ENCODE measurements at places on chromosomes 4 and X.
A peak's percentile ranks its signal among the peaks of the same experiment; 100 is the strongest.

GRCh38 chr4:152290366-152290921 is 245.4 kb downstream of the FBXW7 start:
- DNase-seq = no peak

DNA sequence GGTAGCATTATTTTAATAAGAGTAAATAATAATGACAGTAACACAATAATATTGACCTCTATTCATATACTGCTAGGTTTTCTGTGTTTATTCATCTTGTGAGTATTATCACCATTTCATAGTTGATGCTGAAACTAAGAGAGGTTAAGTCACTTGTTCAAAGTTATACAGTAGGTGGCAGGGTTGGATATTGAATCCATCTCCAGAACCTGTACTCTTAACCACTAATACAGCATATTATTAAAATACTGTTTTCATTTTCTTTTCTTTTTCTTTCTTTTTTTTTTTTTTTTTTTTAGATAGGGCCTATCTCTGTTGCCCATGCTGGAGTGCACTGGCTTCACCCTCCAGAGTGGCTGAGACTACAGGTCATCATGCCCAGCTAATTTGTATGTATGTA is 7.1 kb upstream of the ELF2 start:
- DNase-seq = no peak

DNA sequence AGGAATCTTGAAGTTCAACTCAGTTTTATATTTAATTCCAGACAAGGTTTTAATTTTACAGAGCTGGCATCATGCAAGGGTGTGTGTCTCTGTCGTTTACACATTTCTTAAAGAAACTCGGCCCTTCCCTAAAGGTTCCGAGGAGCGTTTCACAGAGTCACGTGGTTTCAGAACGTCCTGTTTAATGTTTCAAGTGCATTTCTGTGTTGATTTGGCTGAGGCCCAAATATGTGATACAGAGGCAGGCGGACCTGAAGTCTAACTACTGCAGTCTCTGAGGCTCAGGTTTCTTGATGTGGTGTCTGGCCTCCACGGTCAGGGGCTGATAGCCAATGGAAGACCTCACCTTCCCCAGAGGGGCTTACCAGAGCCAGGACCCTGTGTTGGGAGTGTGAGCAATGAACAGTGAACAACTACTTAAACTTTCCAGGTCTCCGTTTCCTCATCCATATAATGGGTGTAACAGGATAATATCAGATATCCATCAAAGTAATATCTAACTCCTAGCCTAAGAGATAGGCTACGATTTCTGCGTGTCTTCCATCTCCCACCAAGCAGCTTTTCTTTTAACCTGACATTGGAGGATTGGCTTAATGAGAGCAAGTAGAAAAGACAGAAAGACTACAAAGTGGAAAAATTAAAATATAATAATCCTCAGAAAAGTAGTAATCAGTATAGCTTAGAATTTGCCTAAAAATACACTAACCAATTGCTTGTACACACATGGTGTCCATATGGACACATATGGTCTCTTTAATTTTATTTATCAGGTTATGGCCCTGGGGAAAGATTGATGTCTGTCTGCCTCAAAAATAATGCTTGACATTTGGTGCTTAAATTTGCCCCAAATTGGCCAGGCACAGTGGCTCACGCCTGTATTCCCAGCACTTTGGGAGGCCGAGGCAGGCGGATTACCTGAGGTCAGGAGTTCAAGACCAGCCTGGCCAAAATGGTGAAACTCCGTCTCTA is 50.0 kb upstream of the TRIM2 start:
- DNase-seq = no peak

DNA sequence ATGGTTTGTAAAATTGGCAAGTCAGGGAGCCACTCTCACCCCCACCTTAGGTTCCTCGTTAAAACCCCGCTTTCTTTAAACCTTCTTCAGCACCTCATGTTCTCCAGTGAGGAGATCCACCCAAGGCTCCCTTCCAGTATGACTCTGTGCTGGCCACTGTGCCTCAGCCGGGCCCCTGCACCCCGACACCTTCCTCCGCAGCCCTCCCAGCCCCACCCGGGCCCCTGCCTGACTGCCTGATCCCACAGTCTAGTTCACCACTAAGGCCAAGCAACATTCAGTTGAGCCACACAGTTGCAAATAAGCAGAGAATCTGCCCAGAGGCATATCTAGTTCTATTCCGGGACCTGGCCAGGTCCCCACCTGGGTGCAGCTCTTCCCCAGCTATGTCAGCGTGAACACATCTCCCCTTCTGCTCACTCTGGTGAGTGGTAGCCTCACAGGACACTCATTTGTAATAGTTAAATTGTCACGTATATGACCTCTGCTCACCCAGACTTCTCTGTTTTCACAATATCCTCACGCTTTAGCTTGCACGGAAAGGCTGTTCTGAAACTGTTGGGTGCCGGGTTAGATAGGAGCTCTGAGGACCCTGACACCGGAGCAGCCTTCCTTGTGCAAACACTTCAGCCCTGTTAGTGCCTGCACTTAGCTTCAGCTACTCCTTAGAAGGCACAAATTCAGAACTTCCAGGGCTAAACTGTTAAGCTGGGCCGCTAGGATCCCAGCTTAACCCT is 146.8 kb downstream of the DCTD start:
- DNase-seq = peak; percentile 76

- DNase-seq = no peak
These were observed 19.7 kb downstream of the QDPR start for GRCh38 chr4:17492058-17492741.

DNA sequence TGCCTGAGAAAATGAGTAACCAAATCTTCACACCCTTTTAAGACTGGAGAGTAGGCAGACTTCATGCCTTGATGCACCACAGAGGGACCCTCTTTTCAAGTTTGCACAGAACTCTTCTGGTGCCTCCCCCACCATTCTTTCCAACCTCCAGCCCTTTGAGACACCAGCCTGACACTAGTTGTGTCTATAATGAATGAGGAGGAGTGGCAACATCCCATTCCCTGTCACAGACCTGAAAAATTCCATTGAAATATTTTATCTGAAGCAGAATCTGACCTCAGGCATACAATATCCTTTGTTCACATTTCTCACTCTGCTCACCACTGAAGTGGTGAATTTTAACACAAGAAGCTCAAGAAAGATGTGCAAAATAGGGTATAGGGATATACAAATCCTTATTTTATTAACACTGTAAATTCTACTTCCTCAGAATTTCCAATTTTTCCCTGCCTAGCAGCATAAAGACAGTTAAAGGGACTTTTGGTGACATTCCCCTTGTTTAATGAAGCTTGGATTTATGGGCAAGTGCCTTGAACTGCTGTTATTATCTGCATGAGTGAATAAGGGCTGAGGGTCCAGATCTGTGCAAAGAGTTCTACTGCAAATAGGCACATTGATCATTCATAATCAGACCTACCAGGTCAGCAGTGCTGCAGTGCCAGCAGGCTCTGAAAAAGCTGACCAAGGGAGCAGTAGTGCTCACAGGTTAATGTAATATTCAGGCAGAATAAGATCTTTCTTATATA is 149.9 kb upstream of the PAQR3 start:
- no peak for DNase-seq

GRCh38 chr4:105433421-105433820 is 40.4 kb downstream of the PPA2 start:
- no peak for DNase-seq

DNA sequence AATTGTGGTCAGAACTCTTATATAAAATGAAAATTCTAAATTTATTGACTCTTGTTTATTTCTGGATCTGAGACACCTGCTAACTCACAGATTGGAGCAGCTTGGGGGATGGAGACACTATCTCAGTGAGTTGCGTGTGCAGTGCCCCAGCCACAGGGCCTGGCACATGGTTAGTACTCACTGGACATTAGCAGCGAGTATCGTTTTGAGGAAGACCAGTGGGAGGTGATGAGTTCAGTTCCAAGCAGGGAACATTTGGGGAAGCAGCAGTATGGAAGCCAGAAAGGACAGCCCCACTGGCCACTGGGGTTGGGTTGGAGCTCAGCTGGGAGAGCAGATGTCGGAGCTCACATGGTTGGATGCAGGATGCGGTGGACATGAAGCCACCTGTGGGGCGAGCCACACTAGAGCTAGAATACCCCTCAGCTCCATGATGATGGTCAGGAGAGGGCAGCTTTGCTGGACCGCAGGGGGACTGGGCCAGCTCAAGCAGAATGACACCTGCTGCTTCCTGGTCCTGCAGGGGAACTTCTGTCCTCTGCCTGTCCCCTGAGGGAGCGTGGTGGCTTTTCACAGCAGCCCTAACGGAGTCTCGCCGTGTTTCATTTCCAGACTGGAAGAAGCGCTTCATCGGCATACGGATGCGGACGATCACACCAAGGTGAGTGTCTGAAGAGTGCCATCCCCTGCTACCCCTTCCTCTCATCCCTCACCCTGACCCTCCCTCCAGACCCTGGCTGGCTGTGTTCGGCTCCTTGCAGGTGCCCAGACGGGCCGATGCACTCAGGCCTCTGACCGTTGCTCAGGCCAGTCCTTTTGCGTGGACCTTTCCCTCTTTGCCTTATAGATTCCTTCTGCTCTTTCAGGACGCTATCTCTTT is 32.5 kb downstream of the HTRA3 start:
- peak; percentile 16 for DNase-seq

GRCh38 chr4:128288689-128289106 is 1.1 kb upstream of the PGRMC2 start:
- no peak for DNase-seq

- no peak for DNase-seq
These were observed 94.5 kb downstream of the RS1 start for GRCh38 chrX:18577400-18577799.

DNA sequence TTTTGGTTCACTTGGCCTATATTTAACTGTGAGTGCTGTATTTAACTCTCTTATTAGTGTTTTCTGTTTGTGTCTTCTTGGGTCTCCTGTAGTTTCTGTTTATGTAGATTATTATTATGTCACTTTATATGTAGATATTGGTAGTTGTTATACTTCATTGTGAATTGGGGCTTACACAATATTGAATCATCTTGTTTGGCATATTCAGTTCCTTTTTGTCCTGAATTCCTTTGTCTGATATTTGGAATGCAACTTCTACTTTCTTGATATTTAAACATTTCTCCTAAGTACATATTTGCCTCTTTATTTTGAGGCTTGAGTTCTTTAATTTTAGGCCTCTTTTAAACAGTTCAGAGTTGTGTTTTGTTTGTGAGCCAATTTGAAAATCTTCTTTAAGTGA is 544.8 kb upstream of the ADGRL3 start:
- DNase-seq = no peak

DNA sequence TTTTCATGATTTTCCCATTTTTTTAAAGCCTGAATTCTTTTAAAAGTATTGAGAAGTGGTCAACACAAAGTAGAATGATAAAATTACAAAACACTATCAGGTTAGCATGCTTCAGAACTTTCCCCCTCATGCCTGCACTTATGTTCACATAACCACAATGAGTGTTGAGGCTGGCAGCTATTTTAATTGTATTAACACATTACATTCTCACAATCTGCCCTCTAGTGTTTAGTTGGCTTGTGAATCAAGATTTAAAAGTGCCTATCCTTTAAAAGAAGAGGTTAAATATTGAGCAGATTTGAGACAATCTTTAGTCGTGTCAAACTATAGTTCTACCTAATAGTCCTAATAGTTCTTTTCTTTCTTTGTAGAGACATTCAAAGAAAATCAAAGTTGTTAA is 93.6 kb upstream of the NAP1L5 start:
- DNase-seq = no peak

DNA sequence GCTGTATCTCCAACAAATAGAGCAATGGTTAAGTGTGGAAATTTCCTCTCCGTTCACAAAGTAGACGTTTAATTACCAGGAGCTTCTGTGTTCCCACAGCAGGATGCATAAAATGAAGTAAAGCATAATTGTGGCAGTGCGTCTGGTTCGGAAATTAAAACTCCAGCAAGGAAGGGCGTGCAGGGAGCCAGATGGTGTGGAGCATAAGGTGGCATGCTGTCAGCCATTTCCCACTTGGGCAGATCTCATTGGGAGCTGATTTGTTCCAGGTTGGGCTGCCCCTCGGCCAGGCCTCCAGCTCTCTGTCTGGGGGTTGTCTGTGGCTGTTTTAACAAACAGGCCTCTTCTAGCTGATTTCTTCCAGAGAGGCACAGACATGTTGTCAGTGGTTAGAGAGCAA is 182.1 kb upstream of the CLNK start:
- no peak for DNase-seq

DNA sequence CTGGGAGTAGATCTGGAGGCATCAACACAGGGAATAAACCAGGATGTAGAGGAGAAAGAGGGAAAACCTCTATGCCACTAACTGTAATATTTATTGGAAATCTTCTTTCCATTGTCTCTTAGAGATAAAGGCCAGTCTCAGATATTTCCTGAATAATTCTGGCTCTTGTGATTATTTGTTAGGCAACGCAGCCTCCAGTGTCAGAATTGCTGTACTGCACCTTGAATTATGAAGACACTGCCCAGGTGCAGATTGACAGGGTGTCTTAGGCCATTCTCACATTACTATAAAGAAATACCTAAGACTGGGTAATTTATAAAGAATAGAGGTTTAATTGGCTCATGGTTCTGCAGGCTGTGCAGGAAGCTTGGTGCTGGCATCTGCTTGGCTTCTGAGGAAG is 100.7 kb upstream of the ZDHHC15 start:
- peak; percentile 47 for DNase-seq

- no peak for DNase-seq
These were observed 3.3 kb downstream of the HTT start for GRCh38 chr4:3077796-3078195.

DNA sequence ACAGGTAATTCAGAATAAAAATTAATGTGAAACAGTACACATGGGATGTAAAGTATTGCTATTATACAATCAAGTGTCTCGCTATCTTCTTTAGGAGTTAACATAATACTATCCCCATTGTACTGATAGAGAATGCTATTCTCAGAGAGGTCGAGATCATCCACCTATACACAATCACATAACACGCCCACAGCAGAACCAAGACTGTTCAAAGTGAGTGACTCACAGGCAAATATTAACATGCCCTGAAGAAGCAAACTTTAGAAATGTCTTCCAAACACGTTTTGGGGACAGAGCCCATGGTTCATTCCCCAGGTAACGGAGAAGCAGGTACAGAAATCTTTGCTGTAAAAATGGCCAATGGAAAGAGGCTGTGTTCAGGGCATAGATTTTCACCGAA is 50.1 kb upstream of the PHKA2 start:
- DNase-seq = no peak

GRCh38 chrX:110006821-110007375 is 4.0 kb downstream of the TMEM164 start:
- DNase-seq = no peak

GRCh38 chrX:109914114-109914849 is 88.6 kb upstream of the TMEM164 start:
- no peak for DNase-seq

DNA sequence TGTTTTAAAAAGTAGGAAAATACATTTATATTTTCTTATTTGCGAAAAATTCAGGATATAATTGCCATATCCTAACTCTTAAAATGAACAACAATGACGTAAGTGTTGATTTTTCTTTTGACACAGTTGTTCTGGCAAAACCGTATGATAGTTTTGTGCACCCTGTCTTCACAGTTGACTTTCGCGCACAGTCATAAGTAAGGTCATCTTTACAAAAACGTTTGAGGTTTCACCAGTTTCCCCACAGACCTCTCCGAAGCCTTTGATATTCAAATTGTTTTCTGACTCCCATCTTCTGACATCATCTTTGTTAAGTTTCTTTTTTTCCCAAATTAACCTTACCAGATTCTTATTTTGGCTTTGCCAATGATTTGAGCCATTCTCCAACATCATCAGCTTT is 48.1 kb upstream of the ATXN3L start:
- no peak for DNase-seq

- no peak for DNase-seq
These were observed 6.6 kb downstream of the GPRIN3 start for GRCh38 chr4:89301003-89301402.

- no peak for DNase-seq
These were observed 103.1 kb downstream of the CHIC2 start for GRCh38 chr4:53961351-53961750.

Measured in endodermal cell (in vitro differentiated cells).